Smooth muscle cell of the brain vasculature (primary cell): ENCODE measurements at places on chromosomes 1 and 21.
A peak's percentile ranks its signal among the peaks of the same experiment; 100 is the strongest.

- DNase-seq, result no peak
Measured at GRCh38 chr1:19418503-19418971, 66.8 kb downstream of the CAPZB start.

GRCh38 chr1:94090761-94091160 is 30.2 kb downstream of the ABCA4 start:
- no peak for DNase-seq

GRCh38 chr1:29953961-29954360 is 717.6 kb downstream of the PTPRU start:
- no peak for DNase-seq

DNA sequence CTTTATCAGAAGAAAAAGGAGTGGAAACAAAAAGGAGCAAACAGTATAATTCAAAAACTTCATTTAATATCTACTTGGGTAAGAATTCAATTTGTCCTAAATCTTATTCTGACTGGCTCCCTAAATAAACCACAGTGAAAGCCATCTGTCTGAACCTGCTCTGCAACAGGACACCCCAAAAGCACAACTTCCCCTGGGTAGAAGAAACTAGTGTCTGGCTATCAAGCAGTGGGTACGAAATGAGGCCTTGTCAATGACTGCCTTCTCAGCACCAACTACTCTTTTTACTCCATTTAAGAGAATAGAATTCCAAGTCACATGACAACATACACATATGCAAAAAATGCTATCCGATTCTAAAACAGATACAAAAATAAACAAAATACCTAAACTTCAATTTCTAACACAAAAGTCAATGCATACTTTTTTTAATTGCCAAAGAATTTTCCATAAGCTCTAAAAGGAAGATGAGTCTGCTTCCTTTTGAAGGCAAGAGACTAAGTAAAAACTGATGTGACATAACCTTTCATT is 206.8 kb downstream of the SLC45A1 start:
- no peak for DNase-seq

DNA sequence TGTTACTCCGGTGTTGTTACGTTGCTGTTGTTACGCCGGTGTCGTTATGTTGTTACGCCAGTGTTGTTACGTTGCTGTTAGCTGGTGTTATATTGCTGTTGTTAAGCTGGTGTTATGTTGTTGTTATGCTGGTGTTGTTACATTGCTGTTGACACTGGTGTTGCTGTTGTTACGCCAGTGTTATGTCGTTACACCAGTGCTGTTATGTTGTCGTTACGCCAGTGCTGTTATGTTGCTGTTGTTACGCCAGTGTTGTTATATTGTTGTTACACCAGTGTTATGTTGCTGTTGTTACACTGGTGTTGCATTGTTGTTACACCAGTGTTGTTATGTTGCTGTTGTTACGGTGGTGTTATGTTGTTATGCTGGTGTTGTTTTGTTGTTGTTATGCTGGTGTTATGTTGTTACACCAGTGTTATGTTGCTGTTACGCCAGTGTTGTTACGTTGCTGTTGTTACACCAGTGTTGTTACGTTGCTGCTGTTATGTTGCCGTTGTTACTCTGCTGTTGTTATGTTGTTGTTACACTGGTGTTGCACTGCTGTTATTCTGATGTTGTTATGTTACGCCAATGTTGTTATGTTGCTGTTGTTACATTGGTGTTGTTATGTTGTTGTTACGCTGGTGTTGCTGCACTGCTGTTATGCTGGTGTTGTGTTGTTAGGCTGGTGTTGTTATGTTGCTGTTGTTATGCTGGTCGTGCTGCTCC is 25.6 kb downstream of the H6PD start:
- no peak for DNase-seq

- DNase-seq, result no peak
Measured at GRCh38 chr1:183761871-183762270, 43.0 kb upstream of the RGL1 start.

GRCh38 chr1:41859686-41860085 is 59.0 kb downstream of the HIVEP3 start:
- no peak for DNase-seq

DNA sequence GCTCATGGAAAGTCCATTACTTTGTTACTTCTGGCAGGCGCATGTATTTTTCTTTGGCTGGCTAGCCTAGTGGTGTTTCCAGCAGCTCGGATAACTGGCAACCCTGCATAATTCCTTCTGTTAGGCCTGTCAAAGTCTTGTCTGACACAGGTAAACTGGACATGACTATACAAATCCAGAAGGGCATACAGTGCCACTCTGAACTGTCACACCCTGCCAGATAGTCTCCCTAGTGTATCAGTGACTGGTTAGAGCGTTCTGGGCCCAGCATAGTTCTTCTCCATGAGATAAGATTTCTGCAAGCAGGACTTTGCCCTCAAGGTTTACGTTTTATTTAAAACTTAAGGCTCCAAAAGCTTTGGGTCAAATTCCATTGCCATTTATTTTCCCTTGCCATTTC is 177.7 kb upstream of the GORAB start:
- no peak for DNase-seq

- DNase-seq, result no peak
Measured at GRCh38 chr1:46034601-46035516, 97.6 kb downstream of the PIK3R3 start.

- DNase-seq, result no peak
Measured at GRCh38 chr1:200894712-200895442, at the start of gene INAVA. INAVA (plus strand) TSS chr1:200894900; CDS start chr1:200898401, 3,501 bp downstream.

GRCh38 chr21:38927776-38928175 is 122.0 kb downstream of the ETS2 start:
- DNase-seq, result no peak

- no peak for DNase-seq
Measured at GRCh38 chr21:44838951-44839350, 21.1 kb upstream of the SUMO3 start.

DNA sequence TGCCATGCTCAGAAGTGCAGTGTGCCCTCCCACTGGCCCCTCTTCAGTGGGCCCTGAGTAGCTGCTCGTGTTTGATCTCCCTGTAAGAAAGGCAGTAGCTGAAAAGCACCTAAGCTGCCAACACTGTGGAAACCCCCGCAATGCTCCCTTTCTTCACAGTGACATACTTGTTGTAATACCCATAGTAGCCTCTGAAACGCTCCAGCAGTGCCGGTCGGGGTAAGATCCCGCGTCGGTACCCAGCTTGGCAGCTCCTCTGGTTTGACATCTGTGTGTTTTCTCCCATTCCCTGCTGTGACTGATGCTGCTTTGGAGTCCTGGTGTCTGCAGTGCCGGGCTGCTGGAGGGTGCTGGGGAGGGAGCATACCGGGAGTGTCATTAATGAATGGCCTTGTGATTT is 3.6 kb downstream of the CHAF1B start:
- DNase-seq, result no peak

DNA sequence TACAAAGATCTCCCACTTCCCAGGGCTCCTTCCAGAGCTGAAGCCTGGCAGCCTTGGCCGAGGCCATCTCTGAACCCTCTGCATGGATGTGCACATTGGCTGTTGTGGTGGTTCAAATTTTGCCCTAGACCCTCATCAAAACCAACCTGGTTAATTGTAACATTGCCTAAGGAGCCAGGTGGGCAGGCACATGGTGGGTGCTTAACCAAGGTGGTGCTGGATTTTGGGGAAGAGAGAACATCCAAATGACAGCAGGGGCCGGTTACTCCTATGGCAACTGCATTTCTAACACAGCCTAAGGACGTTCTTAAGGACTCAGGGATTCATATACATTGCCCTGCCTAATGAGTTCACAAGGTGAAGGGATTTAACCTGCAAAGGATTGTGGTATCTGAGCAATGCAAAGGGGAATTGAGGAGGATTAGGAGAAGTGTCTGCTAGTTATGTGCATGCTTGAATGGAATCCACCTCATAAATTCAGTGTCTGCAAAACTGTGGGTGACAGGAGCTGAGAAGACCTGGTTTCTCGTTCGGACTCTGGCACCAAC is 10.3 kb downstream of the RUNX1 start:
- DNase-seq, result no peak

DNA sequence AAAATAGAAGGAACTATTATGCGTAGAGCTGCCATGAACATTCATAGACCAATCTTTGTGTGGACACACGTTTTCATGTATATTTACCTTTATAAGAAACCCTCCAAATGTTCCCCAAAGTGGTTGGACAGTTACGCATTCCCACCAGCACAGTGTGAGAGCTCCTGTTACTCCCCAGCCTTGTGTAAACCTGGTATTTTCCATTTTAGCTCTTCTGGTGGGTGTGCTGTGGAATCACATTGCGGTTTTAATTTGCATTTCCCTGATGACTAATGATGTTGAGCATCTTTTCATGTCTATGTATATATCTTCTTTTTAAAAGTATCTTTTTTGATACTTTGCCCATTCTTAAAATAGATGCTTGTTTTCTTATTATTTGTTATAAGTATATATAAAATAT is 3.2 kb upstream of the UBASH3A start:
- DNase-seq, result no peak

DNA sequence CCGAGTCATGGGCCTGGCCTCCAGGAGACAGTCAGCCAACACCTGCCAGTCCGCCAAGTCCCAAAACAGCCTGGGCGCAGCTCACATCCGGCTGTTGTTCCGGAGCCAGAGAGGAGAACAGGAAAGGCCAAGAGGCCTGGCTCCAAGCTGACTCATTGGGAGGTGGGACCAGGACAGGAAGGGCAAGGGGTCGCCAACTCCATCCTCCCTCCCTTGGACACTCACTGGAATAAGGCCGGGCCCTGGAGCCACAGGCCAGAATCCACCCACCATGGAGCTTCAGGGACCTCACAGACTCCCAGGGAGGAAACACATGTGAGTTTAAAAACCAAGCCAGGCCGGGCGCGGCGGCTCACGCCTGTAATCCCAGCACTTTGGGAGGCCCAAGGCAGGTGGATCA is 25.1 kb upstream of the CLIC4 start:
- no peak for DNase-seq

GRCh38 chr1:36161641-36162531 is 5.9 kb downstream of the MAP7D1 start:
- no peak for DNase-seq

DNA sequence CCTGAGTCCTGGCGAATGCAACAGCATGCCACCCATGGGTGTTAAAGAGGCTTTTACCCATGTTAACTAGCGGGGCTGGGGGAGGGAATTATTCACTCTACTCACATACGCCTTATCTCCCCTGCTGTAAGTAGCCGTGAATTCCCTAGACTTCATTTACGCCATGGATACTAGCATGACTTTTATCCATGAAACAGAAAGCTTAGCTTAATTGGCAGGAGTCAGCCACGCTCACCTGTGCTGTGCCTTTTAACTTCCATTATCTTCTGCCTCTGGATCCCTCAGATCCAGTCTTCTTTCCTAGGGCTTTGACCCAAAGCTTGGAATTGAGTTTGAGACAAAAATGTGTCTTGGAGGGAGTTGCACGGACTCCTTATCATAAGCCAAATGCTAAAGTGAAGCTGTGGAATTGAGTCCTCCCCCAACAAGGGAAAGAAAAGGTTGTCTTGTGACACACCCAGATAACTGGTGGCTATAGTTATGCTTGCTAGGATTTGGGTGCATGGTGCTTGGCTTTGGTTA is 9.7 kb upstream of the NASP start:
- no peak for DNase-seq

DNA sequence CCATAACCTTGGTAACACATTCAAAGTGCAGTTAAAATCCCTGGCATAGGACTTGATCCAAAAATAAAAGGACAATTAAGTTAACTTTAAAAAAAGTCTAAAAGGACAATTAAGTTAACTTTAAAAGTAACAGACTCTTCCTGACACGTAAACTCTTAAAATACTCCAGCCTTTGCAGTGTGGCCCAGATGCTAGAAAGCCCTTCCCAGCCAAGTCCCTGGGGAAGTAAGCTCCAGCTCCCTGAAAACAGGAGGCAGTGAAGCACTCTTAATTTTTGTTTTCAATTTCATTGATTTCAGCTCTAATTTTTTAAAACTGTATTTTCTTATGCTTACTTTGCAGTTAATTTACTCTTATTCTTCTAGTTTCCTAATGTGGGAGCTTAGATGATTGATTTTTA is 5.1 kb upstream of the AIM2 start:
- DNase-seq, result no peak

DNA sequence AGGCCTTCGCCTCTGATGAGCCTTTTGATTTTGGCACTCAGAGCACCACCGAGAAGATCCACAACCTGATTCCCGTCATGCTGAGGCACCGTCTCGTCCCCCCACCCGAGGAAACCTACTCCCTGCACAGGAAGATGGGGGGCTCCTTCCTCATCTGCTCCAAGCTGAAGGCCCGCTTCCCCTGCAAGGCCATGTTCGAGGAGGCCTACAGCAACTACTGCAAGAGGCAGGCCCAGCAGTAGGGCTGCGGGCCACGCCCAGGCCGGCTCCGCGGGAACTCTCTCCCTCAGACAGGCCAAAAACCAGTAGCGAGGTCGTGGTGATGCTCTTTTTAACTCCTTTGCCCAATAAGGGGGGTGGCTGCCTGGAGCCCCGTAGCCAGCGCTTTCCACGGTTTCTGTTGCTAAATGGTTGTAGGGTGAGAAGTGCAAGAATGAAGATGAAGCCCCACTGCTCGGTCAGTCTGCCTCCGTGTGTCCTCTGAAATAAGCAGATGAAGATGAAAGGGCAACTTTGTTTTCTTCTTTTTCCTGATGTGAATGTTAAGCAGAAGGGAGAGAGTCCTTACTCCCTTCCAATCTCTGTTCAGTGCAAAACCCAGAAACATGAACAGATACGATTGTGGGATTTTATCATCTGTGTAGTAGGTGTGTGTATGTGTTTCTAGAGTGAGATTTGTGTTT is 46.5 kb downstream of the COQ8A start:
- no peak for DNase-seq

DNA sequence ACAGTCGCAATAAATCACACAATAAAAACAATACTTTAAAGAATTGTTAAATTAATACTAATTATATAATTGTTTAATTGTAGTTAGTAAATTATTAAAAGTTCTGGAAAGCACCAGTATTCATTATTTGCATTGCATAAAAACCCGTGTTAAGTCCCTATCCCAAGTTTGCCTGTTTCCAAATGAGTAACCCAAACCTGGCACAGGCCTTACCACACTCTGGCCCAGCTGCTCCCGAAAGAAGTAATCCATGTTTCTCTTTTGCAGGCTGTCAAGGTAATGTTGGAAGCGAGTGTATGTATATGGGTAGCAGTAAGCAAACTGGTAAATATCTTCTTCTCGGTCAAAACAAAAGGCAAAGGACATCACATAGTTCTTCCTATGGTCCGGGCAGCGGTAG is 268.7 kb upstream of the BEND5 start:
- DNase-seq, result no peak

DNA sequence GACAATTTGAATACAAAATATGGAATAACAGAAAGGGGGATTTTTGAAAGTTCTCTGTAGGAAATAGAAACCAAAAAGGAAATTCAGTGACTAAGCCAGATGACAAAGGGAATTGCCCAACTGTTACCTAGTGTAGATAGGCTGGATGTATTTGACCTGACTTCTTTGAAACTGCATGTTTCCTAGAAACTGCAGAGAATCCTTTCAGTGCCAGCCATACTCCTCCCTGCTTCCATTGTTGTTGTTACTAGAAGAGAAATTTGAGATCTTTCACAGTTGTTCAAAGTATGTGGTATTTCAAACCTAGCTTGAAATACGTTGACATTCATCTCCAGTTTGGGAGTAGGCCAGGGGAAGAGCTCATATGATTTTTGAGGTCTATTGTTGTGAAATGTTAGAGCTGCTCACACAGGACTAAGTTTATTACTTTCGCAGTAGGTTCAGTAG is 1.8 kb upstream of the GBP5 start:
- peak; percentile 3 for DNase-seq
